ENCODE measurements at places on chromosomes 12 and 14.

DNA sequence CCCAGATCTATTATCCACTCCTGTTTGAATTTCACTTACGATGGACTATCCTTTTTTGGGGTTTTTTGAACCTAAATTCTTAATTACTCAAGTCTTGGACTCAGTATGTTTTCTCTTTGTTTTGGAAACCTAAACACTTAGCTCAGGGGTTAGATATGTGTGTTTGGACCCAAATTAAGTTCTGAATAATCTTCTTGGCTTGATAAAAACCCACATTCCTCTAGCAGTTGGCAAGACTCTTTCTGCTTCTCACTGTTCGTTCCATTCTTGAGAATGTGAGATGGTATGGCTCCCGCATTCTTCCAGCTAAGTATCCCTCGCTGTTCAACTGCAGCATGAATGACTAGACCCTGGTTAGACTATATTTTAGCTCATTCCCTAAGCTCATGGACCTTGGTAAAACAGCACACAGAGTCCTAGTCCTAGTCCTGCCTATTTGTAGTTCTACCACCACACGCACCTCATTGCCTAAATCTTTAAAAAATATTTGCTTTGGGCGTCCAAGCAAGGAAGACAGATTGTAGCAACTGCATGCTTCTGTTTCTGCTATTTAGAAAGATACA is 860.0 kb downstream of the RPS29 start:
- no peak for DNase-seq

GRCh38 chr14:99951085-99951484 is 114.1 kb upstream of the EVL start:
- DNase-seq = no peak

DNA sequence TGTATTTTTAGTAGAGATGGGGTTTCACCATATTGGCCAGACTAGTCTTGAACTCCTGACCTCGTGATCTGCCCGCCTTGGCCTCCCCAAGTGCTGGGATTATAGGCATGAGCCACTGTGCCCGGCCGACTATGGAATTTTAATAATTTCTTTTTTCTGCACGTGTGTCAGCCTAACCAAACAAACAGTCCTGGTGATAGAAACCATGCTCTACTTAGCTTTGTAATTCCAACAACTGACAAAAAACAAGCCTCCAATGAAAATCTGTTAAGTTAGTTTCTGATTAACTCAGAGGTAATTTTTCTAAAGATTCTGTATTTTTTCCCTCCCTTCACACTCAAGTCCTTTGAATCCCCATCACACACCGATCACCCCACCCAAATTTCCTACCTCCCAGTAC is 15.3 kb downstream of the COQ10A start:
- DNase-seq = no peak

- no peak for DNase-seq
These were observed 9.4 kb upstream of the STAC3 start for GRCh38 chr12:57260366-57260765.

DNA sequence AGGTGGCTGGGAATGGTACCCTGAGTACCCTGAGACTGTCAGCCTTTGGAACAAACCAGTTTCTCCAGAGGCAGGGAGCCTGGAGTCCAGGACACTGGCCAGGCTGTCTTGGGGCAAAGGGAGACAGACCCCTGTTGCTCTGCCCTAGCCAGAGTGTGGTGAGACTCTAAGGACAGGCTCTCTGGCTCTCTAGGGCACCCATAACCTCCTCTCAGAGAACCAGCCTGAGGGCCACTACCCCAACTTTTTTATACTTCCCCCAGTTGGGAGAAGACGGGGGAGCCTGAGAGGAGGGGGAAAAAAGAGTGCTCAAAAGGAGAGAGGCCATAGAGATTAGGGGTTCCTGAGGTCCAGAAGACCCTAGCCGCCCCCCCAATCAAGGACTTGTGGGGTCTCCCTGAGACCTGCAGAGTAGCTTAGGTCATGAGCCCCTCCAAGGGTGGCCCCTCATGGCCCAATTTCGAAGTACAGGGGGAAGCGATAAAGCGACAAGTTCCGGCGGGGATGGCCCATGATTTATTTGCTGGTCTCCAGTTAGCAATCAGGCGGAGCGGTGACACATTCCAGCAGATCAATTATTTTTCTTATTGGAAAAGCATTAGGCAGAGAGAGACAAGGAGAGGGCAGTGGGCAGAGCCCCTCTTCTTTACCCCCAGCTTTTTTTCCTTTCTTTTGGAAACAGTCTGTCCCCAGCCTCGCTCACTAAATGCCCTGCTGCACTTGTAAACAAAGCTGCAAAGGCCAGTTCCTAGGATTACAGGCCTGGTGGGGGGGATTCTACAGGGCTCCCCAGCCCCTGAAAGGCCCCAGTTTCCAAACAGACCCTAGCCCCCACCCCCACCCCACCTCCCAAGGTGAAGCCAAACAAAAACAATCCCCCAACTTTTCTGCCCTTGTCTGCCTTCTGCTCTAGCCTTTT is 1.5 kb downstream of the HOXC8 start:
- no peak for DNase-seq

- no peak for DNase-seq
These were observed 15.7 kb downstream of the PLEKHG7 start for GRCh38 chr12:92718483-92718990.

- DNase-seq = peak; percentile 7
These were observed 15.6 kb downstream of the TPH2 start for GRCh38 chr12:71954083-71954778.
